ENCODE measurements at places on chromosomes 4 and X.

GRCh38 chr4:41969671-41970070, 11.9 kb upstream of the DCAF4L1 start:
- DNase-seq = no peak

- peak; percentile 81 for DNase-seq
Observed at GRCh38 chr4:21765810-21766407, 182.7 kb downstream of the KCNIP4 start.

- no peak for DNase-seq
Observed at GRCh38 chr4:52235552-52236201, 184.6 kb downstream of the SPATA18 start.

GRCh38 chrX:27444093-27444908, 18.8 kb downstream of the PPP4R3C start:
- no peak for DNase-seq

DNA sequence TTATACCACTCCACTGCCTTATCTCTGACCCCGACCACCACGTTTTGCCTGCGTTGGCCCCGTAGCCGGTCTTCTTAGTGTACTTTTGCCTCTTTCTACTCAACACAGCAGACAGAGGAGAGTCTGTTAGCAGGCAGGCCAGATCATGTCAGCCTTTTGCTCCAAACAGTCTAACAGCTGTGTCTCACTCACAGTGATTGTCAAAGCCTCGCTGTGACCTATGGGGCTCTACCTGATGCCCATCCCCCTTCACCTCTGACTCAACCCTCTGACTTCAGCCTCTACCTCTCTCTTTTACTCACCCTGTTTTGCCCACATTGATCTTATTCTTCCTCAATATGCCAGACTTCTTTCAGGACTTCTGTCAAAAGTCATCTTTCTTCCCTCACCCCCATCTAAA, 127.1 kb downstream of the TRIML1 start:
- DNase-seq = no peak

GRCh38 chr4:60657807-60658206, 542.3 kb upstream of the ADGRL3 start:
- DNase-seq = no peak

GRCh38 chrX:115311601-115312001, 22.1 kb downstream of the LUZP4 start:
- DNase-seq = no peak
